Calu3 (cell line): ENCODE measurements at places on chromosomes 1 and 21. TPM values are rescaled to one million over a fixed set of nuclear protein-coding genes. Genes with fewer than 3 reads are reported as not detected.

GRCh38 chr21:43921571-43921978 is 56.6 kb downstream of the AGPAT3 start:
- no peaks in the 10 kb centered on the region for H3K36me3 ChIP-seq
- no peak overlapping the region for H3K27ac ChIP-seq
- no peaks in the 10 kb centered on the region for H3K27me3 ChIP-seq
- DNase-seq = no peak

DNA sequence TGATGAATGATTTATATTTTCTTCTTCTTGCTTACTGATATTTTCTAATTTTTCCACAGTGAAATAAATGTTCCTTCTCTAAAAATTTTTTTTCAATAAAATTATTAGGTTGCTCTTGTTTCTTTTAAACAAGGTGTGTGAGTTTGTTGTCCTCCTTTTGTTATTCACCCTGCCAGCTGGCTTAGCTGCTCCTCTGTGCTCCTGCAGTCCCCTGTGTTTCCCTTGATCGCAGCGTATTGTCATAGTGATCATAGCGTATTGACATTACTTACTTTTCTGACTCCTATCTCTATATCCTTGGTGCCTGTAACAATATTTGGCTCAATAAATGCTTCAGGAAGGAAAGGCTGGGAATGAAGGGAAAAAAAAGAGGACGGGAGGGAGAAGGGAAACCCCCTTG is 24.9 kb upstream of the PODN start:
- no peak overlapping the region for H3K4me3 ChIP-seq
- no peaks in the 10 kb centered on the region for H3K27me3 ChIP-seq
- no peaks in the 10 kb centered on the region for H3K4me1 ChIP-seq
- no peaks in the 10 kb centered on the region for H3K36me3 ChIP-seq
- no peak for DNase-seq
- H3K27ac ChIP-seq = no peak overlapping the region

FAM167B gene
- total RNA-seq = 1.5 and 1.8 TPM in 2 replicates

DNA sequence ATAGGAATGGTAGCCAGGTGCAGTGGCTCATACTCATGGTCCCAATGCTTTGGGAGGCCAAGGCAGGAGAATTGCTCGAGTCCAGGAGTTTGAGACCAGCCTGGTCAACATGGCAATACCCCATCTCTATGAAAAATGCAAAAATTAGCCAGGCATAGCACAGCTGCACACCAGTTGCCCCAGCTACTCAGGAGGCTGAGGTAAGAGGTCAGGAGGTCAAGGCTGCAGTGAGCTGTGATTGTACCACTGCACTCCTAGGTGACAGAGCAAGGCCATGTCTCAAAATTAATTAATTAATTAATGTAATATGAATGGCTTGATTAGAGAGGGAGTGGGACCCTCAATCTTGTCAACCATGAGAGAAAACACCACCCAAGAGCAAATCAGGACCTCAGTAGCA is 198.7 kb upstream of the DUSP10 start:
- no peaks in the 10 kb centered on the region for H3K27me3 ChIP-seq
- peaks cover 21% of the 10 kb centered on the region for H3K4me1 ChIP-seq
- no peaks in the 10 kb centered on the region for H3K36me3 ChIP-seq
- H3K27ac ChIP-seq = no peak overlapping the region

- H3K27me3 ChIP-seq = no peaks in the 10 kb centered on the region
- H3K4me1 ChIP-seq = peaks cover 14% of the 10 kb centered on the region
- peaks cover 23% of the 10 kb centered on the region for H3K36me3 ChIP-seq
- no peak overlapping the region for H3K27ac ChIP-seq
These were observed 2.1 kb downstream of the RPS6KA1 start for GRCh38 chr1:26531651-26532131.

- H3K36me3 ChIP-seq = no peaks in the 10 kb centered on the region
- H3K27ac ChIP-seq = no peak overlapping the region
- no peak for DNase-seq
- H3K4me1 ChIP-seq = no peaks in the 10 kb centered on the region
These were observed 83.5 kb downstream of the HHAT start for GRCh38 chr1:210412240-210412639.
